ENCODE measurements at places on chromosomes 16 and 17.

DNA sequence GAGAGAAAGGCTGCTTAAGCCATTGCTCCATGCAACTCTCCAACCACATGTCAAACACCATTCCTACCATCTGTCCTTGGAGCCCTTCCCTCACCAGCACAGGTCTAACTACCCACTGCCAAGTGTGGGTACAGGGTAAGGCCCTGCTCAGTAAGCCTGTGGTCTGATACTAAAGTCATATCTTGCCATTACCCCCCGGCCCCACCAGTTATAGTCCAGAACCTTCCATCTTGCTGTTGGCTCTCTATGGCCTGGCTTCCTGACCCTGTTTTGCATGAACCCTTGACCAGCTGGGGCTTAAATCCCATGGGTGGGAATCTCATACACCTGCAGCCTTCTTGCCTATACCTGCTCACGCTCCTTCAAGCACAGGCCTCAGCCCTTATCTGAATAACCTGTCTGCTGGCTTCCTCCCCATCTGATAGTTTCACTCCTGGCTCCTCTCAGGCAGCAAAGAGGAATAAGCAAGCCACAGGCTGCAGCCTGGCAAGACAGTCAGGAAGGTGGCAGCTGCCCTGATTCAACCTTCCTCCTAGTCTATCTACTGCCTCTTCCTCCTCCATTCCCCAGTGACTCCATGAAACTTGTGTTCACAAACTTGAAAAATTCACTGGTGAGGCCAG lies 64.1 kb downstream of the ZFHX3 start:
- no peak for DNase-seq

- DNase-seq = no peak
These were observed 375.3 kb downstream of the WWOX start for GRCh38 chr16:78474762-78475161.

- DNase-seq = no peak
These were observed 21.5 kb downstream of the GPR179 start for GRCh38 chr17:38322156-38322779.

DNA sequence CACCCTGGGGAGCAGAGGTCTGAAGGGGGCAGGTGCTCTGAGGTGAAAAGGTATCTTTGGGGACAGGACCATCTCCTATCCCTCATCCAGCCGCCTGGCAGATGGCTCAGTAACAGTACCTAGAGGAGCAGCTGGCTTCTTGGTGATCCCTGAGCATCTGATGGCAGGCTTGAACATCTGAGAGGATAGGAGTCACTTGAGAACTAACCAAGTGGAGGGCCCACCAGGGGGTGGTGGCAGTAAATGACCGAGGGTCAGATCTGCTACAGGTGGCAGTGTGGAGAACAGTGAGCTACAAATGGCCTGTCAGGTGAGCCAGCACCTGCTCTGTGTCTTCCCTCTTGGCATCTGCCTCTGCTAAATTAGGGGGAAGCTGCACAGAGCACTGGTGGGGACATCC lies 13.8 kb downstream of the HROB start:
- DNase-seq = no peak

DNA sequence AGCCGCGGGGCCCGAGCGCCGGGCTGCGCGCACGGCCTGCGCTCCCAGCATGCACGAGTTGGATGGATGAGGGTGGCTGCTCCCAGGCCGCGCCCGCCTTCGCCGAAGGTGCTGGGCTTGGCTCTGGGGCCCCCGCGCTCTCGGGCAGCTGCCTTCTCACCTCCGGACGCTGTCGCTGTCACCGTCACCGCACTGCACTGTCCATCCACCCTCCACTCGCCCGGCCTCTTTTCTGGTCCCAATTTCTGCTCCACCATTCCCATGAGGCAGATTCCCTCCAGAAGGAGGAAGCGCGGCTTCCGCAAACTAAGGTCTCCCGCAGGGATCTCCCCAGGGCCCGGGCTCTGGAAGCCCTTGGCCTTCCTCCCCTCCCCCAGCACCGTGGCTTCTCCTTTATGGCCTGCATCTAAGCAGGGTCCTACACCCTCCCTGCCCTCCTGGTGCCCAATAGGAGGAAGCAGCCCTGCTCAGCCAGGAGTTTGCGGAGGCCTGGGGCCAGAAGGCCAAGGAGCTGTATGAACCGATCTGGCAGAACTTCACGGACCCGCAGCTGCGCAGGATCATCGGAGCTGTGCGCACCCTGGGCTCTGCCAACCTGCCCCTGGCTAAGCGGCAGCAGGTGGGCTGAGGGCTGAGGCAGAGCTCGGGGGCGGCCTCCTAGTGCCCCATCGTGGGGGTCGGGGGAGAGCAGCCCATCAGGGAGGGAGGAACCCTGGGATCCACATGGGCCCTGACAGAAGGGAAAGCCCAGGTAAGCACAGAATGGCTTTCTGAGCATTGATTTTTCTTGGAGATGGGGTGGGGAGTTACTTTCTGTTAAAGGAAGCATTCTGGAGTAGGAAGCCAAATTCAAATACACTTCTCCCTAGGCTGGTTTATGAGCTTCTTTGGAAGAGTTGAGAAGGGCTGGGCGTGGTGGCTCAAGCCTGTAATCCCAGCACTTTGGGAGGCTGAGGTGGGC lies 899 bp downstream of the ACE start:
- no peak for DNase-seq

- no peak for DNase-seq
These were observed 59.3 kb downstream of the SMPD3 start for GRCh38 chr16:68389006-68389405.

DNA sequence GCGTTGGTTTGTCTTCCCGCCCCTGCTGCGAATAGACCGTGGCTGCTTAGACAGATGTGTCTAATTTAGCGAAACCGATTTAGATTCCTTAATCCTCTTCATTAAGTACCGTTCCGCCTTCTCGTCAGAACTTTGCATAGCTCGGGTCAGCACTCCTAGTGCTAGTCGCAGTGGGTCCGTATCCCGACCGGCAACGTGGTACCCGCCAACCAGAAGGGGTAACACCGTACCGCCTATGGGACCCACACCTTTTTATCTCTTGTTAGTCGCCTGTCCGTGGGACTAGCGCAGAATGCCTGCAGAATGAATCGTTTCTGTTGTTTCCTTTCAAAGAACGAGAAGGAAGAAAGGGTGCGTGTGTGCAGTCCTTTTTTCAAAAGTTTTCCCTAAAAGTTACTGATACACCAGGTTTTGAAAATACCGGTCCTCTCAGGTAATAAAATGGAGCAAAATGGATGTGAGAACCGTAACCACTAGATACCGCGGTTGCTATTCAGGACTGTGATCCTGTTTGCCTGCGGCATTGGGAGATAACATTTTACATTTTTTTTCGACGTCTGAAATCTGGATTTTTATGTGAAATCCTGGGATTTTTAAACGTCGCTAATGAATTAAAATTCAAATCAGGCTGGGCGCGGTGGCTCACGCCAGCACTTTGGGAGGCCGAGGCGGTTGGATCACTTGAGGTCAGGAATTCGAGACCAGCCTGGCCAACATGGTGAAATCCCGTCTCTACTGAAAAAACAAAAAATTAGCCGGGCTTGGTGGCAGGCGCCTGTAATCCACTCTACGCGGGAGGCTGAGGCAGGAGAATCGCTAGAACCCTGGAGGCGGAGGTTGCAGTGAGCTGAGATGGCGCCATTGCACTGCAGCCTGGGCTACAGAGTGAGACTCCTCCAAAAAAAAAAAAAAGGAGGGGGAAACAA lies 998 bp upstream of the SRSF1 start:
- DNase-seq = no peak

GRCh38 chr16:84246679-84247077 lies 6.9 kb upstream of the KCNG4 start:
- no peak for DNase-seq

DNA sequence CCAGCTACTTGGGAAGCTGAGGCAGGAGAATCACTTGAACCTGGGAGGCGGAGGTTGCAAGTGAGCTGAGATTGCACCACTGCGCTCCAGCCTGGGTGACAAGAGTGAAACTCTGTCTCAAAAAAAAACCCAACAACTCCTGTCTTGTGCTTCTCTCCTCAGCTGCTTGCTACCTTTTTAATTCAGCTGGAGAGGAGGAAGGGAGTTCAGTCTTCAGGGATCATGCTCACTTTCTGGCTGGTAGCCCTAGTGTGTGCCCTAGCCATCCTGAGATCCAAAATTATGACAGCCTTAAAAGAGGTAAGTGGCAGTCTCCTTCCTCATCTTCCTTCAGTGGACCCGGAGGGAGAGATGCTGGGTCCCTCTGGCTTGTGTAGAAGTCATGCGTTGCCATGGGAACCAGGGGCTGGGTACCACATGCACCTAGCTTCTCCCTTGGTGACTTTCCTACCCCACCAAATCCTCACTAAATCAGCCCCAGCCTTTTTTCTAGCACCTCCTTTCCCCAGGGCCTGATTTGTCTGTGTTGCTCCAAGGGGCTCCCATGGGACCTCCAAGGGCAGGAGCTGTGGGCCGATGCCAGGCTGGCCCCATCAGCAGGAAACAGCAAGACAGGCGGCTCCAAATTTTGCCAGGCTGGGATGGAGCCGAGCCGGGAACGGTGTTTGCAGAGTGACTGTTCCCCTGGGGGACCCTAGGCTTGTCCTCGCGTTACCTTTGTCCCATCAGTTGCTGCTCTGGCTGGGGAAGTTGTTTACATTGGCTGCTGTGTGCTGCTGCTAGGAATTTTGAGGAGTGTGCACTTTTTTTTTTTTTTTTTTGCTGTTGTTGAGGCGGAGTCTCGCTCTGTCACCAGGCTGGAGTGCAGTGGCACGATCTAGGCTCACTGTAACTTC lies 65.2 kb downstream of the ABCC1 start:
- DNase-seq = peak; percentile 88

- no peak for DNase-seq
These were observed 4.2 kb downstream of the CCDC42 start for GRCh38 chr17:8740486-8740885.

- peak; percentile 31 for DNase-seq
These were observed 27.9 kb upstream of the OR4D1 start for GRCh38 chr17:58120195-58120822.

GRCh38 chr16:78348068-78348467 lies 248.6 kb downstream of the WWOX start:
- DNase-seq = no peak

DNA sequence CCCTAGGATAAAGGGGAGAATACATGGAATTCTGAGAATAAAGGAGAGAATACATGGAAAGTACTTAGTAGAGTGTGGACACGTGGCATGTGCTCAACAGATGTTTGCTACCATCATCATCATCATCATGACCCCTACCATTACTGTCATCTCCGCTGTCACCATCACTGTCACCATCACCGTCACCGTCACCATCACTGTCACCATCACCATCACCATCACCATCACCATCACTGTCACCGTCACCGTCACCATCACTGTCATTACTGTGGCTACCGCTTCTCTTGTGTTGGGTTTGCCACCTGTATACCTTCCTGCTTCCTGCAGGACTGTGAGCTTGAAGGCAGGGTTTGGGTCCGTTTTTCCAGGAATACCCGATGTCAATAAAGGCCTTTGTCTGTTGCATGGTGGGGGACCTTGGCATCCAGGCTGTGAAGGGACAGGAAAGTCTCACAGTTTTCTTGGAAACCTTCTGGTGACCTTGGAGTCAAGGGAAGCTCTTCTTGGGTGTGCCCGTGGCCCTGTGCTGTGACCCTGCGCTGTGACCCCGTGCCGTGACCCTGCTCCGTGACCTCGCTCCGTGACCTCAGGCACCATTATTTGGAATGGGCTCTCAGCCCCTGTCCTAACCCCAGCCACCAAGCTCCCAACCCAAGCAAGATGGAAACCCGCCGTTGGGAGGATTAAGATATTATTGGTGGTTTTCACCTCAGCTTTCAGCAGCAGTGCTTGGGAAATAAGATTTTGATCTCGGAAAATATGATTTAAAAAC lies 14.4 kb downstream of the CMIP start:
- no peak for DNase-seq

DNA sequence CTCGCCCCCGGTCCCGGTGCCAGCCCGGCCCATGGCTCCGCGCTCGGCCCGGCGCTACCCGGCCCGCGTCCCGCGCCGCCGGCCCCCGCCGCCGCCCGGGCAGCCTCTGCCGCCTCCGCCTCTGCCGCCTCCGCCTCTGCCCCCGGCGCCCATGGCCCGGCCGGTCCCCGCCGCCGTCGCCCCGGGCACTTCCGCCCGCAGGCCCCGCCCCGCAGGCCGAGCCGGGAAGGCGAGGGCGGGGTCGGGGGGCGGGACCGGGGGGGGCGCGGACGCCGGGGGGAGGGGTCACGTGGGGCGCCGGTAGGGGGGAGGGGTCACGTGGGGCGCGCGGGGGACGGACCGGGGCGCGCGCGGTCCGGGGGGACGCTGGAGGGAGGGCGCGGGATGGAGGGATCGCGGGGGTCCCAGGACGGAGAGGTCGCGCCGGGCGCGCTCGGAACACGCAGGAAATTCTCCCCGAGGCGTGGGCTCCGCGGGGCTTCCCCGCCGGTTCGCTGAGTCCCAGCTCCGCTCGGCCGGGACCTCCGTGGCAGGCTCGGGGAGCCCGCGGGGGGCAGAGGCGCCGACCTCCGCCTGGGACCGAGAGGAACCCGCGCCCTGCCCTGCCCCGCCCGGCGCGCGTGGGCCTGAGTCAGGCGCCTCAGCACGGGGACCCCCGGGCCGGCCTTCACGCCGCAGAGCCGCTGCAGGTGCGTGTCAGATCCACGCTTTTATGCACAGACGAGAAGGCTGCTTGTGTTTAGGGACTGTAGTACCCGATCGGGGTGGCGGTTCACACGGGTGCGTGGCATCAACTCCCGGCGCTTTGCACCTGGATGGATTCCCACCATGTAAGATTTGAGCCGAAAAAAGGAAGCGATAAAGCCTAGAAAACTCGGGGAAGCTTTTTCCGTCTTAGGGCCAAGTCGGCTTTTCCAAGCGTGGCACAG lies at the start of gene PGAP6:
Gene PGAP6 (minus strand): TSS at position 190 of the 929 bp plus-strand sequence. CDS start 157 bp downstream, at position 33.
- DNase-seq = peak; percentile 53

GRCh38 chr17:73342541-73343167 lies 30.9 kb upstream of the CDC42EP4 start:
- DNase-seq = no peak

DNA sequence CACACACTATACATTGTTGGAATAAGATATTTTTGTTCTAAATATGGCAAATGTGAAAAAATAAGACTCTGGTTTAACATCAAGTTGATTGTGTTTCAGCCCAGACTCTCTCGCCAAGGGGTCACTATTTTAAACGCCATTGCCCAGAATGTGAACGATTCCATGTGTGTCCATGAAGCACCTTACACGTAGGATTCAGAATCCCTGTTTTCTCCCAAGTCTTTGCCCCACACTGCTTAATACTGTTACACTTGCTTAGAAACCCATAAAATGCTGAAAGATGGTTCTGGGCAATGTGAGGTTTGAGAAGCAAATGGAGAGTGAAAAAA lies 7.7 kb downstream of the HS3ST3B1 start:
- no peak for DNase-seq

- no peak for DNase-seq
These were observed 62.3 kb downstream of the NFATC3 start for GRCh38 chr16:68147444-68147843.

All from fibroblast of gingiva (primary cell).